ENCODE measurements at places on chromosomes 2 and 18. TPM values are rescaled to one million over a fixed set of nuclear protein-coding genes. Genes with fewer than 3 reads are reported as not detected.
A peak's percentile ranks its signal among the peaks of the same experiment; 100 is the strongest.

SERPINB7 gene
- not detected for total RNA-seq

B4GALT6 gene
- total RNA-seq: 1.0 TPM

FAM110C gene
- 13.3 TPM for total RNA-seq

HOXD12 gene
- not detected for total RNA-seq

SGO2 gene
- 0.83 TPM for total RNA-seq

GALNT14 gene
- total RNA-seq: 2.6 TPM

EML6 gene
- total RNA-seq: 1.6 TPM

NMS gene
- total RNA-seq: not detected

RBFA gene
- total RNA-seq: 11.1 TPM

- peaks cover 5% of the 10 kb centered on the region for H3K36me3 ChIP-seq
- no peaks in the 10 kb centered on the region for H3K4me1 ChIP-seq
- H3K4me3 ChIP-seq: no peak overlapping the region
- DNase-seq: no peak
These were observed 9.0 kb downstream of the STK25 start for GRCh38 chr2:241499146-241499965.

GRCh38 chr2:55204950-55205349 lies 27.1 kb downstream of the CLHC1 start:
- H3K4me3 ChIP-seq: no peak overlapping the region
- no peaks in the 10 kb centered on the region for H3K36me3 ChIP-seq
- no peak for DNase-seq

DNA sequence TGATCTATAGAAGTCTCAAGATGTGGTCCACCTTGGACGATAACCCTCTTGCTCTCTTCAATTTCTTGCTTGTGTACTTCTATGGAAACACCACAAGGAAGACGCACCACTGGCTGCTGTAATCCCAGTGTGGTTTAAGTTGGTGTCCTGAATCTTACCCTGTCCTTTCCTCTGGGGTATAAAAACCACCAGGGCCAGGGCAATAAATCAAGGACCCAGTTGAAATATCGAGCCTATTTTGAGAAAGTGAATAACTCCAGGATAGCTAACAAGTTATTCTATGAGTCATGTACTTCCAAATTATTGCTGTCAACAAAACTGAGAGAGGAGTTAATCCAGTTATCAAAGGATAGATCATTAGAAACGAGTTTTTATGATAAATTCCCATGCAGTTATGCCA lies 137.0 kb downstream of the RND3 start:
- no peaks in the 10 kb centered on the region for H3K36me3 ChIP-seq
- no peak overlapping the region for H3K27ac ChIP-seq
- H3K4me3 ChIP-seq: no peak overlapping the region
- H3K4me1 ChIP-seq: no peaks in the 10 kb centered on the region
- no peaks in the 10 kb centered on the region for H3K27me3 ChIP-seq
- DNase-seq: no peak

DNA sequence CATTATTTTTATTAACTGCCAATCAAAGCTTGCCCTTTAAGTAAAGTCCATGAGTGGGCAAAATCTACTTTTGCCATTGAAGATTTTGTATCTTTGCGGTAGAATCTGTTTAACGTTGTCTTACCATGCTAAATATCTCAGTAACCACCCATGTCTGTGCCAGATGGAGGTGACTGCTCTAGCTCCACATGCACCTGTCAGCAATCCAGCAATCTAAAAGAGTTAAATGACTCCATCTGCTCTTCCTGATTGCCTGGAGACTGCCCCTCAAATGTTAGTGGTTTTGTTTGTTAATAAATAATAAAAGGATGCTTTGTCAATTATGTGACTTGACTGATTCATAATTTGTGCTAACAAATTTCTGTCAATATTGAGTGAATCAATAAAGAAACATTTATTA lies 141.7 kb downstream of the RBM43 start:
- H3K4me1 ChIP-seq: no peaks in the 10 kb centered on the region
- H3K4me3 ChIP-seq: no peak overlapping the region
- no peak overlapping the region for H3K27ac ChIP-seq
- no peak for DNase-seq
- H3K27me3 ChIP-seq: no peaks in the 10 kb centered on the region

DNA sequence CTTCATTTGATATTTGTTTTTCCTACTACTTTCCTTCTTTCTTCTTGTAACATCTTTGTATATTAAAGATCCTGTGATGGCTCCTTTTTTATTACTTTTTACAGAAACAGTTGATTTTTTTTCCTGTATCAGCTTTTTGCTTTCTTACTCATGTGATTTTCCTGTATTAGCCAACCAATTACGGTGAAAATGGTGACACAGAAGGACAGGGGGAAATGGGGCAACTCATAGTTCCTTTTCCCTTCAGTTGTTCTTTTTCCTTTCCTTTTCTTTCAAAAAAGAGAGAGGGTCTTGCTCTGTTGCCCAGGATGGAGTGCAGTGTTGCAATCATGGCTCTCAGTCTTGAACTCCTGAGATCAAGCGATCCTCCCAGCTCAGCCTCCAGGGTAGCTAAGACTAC lies 117.8 kb downstream of the ATL2 start:
- H3K4me1 ChIP-seq: no peaks in the 10 kb centered on the region
- H3K36me3 ChIP-seq: no peaks in the 10 kb centered on the region
- no peak overlapping the region for H3K27ac ChIP-seq
- H3K4me3 ChIP-seq: no peak overlapping the region

GRCh38 chr2:96548558-96549465 lies 12.3 kb downstream of the ARID5A start:
- H3K4me3 ChIP-seq: no peak overlapping the region
- H3K4me1 ChIP-seq: no peaks in the 10 kb centered on the region
- no peaks in the 10 kb centered on the region for H3K36me3 ChIP-seq
- peak; percentile 71 for DNase-seq
- H3K27me3 ChIP-seq: no peaks in the 10 kb centered on the region

DNA sequence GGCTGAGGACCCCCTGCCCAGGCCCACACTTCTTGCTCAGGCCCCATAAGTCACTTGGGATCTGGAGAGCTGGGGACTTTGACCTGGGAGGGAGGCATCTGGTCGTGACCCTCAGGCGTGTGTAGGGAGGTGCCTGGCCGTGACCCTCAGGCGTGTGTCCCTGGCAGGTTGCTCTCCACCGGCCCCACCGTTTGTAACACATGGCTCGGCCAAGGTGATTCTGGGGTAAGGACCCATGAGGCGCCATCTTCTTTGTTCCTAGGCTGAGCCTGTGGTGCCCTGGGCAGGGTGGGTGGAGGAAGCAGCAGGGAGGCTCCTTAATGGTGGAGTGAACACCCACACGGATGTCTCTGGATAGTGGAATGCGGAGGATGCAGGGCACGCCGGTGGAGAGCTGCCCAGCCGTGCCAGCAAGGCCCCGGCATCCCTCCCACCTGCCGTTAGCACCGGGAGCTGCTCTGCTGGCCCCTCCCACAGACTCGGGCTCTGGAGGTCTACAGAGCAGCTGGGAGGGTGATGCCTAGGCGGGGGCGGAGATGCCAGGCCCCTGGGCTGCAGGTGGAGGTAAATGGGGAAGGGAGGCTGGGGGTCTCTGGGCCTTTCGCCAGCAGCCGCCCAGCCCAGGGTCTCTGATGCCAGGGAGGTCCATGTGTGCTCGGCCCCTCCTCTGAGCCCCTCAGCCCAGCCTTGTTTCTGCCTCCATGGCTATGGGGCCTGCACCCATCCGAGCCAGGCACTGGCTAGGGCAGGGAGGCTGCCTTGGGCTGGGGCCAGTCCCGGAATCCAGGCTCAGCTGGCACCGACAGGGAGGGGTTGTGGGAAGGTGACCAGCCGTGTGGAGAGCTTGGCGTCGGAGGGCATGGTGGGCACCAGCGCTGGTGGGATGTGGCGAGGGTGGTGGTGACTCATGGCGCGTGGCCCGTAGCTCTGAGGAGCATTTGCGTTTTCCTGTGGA lies 1.1 kb upstream of the GAL3ST2 start:
- H3K4me3 ChIP-seq: no peak overlapping the region
- no peaks in the 10 kb centered on the region for H3K27me3 ChIP-seq
- H3K27ac ChIP-seq: no peak overlapping the region
- H3K36me3 ChIP-seq: no peaks in the 10 kb centered on the region
- DNase-seq: no peak
- no peaks in the 10 kb centered on the region for H3K4me1 ChIP-seq

DNA sequence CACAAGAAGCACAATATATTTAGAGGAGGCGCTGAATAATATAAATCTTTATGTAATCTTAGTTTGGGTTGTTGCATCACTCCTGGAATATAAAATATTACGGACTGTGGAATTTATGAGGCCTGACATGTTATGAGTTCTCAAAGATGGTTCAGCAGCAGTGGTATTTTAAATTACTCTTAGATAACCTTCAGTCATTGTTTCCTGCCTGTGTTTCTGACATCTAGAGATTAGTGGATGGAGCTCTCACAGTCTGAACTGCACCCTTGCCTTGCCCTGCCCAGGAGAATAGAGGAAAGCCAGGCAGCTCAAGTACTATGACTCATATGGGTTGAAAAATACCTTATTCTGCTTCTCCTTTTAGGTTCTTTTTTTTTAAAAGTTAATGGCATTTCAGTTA lies 70.0 kb downstream of the ACSL3 start:
- no peak overlapping the region for H3K27ac ChIP-seq
- H3K4me3 ChIP-seq: no peak overlapping the region
- peaks cover 12% of the 10 kb centered on the region for H3K36me3 ChIP-seq
- H3K4me1 ChIP-seq: no peaks in the 10 kb centered on the region
- H3K27me3 ChIP-seq: no peaks in the 10 kb centered on the region

DNA sequence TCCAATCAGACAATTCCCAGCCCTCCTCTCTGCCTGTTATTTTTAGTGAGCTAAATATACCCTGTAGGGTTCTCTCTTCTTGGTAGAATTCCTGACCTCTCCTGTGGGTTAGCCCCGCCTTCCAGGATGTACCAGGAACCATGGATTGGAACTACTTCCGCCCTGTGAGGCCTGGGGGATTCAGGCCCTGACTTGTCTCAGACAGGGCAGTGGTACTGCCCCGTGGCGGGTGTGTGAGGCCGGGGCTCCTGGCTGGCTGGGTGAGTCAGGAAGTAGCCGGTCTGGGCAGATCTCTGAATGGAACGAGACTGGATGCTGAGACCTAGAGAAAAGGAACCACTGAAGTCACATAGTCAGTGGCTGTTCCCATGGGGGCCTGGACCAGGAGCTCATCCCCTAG lies 50.5 kb downstream of the DYSF start:
- no peak overlapping the region for H3K4me3 ChIP-seq
- no peaks in the 10 kb centered on the region for H3K36me3 ChIP-seq
- no peak for DNase-seq

DNA sequence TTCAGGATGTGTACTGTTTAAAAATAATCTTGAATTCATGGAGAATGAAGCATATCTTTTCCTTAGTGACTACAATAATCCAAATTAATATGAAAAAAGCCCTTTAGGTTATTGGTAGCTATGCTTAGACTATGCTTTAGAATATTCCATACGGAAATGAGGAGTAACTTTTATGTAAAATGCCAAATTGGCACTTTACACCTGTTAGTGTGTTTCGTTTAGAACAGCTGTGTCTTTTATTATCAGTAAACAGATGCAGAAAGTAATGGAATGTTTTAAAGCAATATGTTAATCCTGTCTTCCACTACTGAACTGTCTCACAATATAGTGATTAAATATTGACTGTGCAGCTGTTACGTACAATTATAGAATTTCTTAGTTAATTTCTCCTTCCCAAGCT lies 129.6 kb downstream of the PMS1 start:
- no peak overlapping the region for H3K4me3 ChIP-seq
- no peak overlapping the region for H3K27ac ChIP-seq
- no peaks in the 10 kb centered on the region for H3K4me1 ChIP-seq
- no peak for DNase-seq

- no peak overlapping the region for H3K27ac ChIP-seq
- no peak overlapping the region for H3K4me3 ChIP-seq
- no peaks in the 10 kb centered on the region for H3K4me1 ChIP-seq
These were observed 52.8 kb upstream of the PMAIP1 start for GRCh38 chr18:59846814-59847490.
